ENCODE measurements at places on chromosomes 1 and 21.

- peak; percentile 30 for DNase-seq
These were observed 42.0 kb upstream of the SCCPDH start for GRCh38 chr1:246681900-246682895.

DNA sequence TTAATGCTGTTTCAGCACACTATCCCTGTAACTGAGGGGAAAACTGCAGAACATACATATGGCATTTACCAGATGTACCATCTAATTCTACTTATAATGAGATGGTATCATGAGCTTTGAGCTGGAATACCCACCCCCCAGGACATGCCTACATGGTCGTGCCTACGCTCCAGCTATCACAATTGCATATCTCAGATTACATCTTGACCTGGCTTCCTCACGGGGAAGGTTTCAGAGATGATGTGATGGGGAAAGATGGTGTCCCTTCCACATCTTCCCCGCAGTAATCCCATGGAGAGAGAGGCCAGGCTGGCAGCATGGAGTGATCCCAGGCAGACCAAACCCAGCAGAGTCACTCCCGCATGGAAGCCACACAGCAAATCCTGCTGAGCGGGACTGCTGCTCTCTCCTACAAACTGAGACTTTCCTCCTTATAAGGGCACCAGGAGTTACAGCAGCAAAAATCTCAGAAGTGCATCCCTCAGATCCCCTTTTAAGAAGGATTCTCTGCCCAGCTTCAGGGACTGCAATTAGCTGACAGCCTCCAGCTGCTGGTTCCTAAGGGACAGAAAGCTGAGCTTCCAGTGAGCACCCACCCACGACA, 67.1 kb downstream of the KCNH1 start:
- DNase-seq, result no peak

DNA sequence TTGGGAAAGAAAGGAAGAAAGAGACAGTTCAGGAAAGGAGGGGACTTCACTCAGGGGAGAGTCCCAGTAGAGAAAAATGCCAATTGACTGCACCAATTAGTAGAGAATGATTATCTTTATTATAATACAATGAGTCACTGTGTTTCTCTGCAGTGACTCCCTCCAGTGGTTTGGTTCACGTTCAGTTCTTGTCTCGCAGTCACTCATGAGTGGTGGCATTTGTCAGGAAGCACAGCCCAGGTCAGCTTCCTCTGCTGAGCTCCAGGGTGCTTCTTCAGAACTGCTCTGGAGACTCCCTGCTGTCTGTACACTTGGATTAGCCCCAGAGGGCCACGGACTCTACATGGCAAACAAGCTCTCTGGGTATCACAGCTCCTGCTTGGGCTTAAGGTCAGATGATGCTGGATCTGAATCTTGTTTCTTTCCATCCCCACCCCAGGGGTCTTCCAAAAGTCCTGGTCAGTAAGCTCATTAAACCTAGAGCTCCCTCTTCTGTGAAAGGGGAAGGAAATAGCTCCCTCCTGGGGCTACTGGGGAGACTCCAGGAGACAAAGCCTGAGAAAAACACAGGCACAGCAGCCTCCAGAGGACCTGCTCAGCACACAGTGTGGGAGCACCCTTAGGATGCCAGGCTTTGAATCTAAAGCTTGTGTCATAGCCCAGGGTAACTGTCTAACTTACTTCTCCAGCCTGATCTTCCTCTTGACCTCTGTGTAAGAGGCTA, 619.0 kb downstream of the AJAP1 start:
- DNase-seq, result no peak

- no peak for DNase-seq
These were observed 94.6 kb downstream of the LRRC7 start for GRCh38 chr1:69662321-69662720.

- DNase-seq, result no peak
These were observed 995 bp downstream of the CACYBP start for GRCh38 chr1:175000697-175001187.

DNA sequence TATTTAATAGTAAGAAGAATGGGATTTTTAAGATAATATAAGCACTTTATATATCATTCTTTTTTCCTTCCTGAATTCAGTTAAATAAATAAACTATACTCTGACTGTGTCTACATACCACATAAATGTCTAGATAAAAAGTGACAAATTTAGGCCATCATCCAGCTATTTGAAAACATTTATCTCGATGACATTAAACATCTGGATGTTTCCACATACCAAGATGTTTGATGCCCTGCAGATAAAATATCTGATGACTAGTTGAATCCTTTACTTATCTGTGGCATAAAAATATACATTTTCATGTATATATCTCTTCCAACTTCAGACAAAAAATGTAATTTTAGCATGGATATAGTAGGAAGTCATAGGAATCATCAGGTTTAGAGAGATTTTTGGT, 348.3 kb downstream of the DPYD start:
- no peak for DNase-seq

GRCh38 chr21:34946916-34947534, 102.1 kb downstream of the RUNX1 start:
- DNase-seq, result no peak

DNA sequence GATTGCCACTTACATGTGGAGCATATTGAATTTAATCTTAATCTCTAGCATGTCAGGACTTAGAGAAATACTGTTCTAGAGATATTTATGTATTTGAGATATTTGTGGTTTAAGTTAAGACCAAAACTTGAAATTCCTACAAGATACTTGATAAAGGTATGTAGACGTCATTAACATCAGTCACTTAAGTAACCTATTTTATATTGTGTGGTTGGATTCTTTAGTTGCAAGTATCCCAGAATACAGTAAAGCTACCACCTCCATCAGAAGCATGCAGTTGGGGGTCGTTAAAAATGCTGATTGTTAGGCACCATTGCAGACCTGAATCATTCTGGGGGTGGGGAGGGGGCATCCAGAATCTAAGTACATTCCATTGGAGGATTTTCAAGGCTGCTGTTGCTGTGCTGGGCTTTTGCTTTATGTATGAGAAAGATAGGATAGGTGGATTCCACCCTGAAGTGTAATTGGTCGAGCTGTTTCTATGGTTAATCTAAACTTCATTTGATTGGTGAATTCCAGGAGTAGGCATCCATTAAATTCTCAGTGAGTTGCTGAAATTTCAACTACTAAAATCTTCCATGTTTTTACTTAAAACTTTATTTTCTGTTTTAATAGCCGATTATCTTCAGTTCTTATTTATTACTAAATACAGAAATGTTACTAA, 4.0 kb downstream of the H3-3A start:
- DNase-seq, result no peak

DNA sequence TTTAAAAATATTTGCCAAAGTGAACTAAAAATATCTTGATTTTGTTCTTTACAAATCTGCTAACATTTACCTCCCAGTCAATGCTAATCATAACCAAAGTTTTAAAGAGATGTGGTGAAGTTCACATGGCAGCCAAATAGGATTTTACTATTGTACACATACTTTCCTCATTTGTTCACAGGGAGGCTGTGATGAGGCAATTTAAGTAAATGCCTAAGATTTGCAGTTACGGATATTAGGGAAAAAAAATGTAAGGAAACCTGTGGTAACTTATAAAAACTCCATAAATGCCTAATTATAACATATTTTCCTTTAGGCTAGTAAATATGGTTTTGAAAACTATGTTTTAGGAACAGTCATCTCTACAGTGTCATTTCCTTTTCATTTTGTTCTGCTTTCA, 32.4 kb downstream of the RGS5 start:
- DNase-seq, result no peak

DNA sequence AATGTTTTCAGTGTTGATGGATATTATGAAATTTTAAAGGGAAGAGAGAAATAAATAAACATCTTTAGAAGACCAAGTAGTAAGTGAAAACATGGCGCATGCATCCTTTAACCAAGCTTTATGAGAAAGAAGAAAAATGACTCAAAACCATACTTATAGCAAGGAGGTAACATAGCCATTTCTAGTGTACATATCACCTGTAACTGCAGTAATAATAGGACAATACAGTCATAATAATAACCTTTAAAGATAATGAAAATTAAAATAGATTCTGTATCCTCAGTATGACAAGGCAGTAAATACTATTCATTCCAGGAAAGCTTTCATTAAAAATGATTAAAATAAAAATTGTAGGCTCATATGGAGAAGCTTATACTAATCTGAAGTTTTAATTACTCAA, 141.2 kb downstream of the COL24A1 start:
- no peak for DNase-seq

DNA sequence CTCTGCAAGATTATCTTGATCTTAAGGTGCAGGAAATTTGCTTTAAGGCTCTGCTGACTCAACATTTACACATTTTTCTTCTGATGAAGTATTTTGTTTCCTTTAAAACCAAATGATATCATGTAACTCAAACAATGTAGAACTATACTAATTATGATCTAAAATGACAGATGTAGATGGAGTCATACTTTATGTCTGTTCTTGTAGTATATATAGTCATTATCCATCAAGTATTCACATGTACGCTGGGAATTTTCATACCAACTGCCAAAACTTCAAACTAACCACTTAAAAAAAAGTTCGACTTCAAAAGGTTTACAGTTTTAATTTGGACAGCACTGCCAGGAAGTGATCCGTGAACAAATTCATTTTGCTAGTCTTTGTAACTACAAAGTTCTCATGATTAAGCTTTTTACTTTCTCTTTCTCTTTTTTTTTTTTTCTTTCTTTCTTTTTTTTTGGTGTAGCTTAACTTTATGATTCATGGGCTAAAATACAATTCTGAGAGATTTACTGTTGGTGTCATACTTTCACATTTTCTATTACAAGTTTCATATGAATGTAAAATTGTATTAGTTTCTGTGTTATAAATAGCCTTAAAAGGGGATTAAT, 509.0 kb upstream of the CXADR start:
- DNase-seq, result no peak

DNA sequence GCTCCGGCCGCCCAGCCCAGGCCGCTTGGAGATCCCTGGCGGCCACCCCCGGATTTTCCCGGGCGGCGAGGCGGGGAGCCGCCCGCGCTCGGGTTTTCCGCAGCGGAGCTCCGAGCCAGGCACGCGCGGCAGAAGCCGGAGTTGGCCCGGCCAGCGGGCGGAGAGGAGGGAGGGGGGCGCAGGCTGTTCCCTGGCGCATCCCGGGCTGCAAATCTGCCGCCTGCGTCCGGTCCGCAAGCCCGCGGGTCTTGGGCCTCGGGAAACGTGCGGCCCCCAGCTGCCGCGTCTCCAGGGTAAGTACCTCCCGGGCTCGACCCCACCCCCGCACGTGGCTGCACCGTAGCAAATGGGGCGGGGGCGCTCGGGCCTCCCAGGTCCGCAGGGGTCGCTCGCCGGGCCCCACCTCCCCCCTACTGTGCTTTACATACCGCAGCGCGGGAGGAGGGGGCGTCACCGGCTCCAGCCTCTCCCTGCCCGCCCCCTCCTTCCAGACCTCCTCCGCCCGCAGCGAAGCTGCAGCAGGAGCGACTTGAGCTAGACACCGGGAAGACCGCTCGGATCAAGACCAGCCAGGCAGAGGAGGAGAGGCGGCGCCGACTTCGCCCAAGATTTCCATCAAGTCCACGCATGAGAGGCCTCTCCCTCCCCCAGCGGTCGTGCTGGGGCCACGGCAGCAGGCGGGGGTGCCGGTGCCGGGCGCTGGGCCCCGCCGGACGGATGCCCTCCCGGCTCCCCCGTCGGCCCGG, 1.6 kb downstream of the TMEM200B start:
- DNase-seq, result no peak

GRCh38 chr1:151843398-151843797, 3.8 kb upstream of the C2CD4D start:
- DNase-seq, result no peak

GRCh38 chr1:174189428-174190062, 30.2 kb downstream of the RABGAP1L start:
- DNase-seq, result no peak

- DNase-seq, result no peak
These were observed 518.9 kb upstream of the NR5A2 start for GRCh38 chr1:199508653-199509052.

DNA sequence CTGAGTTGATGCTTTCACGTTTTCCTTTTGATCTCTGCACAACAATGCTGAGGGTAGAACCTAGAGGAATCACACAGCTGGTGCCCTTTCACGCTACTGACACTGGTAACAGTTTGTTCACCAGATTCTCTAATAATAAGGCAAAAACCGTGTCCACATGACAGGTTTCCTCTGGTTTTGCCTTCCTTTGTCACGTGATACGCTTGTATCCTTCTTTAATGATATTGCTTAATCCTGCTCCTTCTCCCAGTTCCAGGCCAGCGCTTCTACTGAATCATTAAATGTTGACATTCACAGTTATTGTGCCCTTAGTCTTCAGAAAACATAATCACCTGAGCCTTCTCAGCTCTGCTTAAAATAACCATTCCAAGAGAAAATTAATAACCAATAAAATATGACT, 978.2 kb upstream of the NCAM2 start:
- no peak for DNase-seq

GRCh38 chr1:180563026-180563827, 4.5 kb downstream of the OVAAL start:
- no peak for DNase-seq

DNA sequence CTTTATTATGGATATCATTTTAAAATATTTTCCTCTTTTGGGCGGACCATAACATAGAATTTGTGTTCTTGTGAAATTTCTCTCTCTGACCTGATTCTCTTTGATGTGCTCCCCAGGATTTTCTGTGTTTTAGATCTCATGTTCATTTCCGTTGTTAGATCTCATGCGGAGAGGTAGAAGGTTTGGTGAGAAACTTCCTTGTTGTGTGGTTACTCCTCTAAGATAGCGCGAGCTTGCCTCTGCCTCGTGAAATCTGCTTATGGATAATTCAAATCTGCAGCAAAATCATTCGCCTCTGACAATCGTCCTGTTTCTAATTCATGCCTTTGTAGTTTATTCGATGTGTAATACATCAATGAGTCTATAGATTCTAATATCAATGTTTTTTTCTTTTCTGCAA, 580.4 kb downstream of the USP25 start:
- no peak for DNase-seq

GRCh38 chr1:28190996-28191645, 14.6 kb upstream of the PTAFR start:
- DNase-seq, result peak; percentile 16

GRCh38 chr1:27531959-27532685, 42.2 kb upstream of the WASF2 start:
- no peak for DNase-seq

GRCh38 chr1:165387505-165387904, 31.0 kb upstream of the LMX1A start:
- DNase-seq, result no peak

DNA sequence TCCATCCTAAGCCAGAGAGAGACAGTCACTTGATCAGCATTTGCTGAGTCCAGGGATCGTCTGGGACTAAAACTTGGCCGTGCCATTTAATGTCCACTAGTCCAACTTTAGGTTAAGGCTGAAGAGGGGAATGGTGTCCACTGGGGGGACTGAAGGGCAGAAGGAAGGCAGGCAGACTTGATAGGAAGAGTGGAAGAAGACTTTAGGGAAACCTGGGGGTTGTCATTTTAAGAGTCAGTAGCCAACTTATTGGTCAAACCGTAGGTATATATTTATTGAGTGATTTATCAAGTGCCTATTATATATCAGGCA, 1.3 kb upstream of the LMOD1 start:
- no peak for DNase-seq
